ENCODE measurements at places on chromosomes 3 and 15.

DNA sequence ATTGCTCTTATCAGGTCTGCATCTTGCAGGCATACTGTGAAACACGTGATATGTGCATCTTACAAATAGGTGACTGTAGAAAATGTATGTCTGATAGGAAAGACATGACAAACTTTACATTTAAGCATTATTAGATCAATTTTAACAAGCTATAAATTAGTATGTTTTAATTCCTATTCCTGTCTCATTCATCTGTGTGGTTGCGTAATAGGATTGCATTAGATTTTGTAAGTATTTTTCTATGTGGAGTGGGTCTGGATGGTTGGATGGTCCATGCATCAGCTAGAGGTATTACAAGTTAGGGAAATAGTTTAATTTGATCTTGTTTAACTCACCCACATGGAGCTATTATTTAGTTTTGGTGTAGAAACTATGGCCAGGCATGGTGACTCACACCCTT lies 18.8 kb downstream of the ASTE1 start:
- DNase-seq = no peak

DNA sequence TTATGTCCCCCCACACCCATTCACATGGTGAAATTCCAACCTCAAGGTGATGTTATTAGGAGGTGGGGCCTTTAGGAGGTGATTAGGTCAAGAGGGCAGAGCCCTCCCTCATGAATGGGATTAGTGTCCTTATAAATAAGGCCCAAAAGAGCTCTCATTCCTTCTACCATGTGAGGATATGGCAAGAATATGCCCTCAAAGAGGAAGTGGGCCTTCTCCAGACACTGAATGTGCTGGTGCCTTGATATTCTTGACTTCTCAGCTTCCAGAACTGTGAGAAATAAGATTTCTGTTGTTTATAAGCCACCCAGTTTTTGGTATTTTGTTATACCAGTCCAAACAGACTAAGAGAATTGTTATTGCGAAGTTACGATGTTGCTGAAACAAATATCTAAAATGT lies 94.4 kb downstream of the ANKRD28 start:
- no peak for DNase-seq

DNA sequence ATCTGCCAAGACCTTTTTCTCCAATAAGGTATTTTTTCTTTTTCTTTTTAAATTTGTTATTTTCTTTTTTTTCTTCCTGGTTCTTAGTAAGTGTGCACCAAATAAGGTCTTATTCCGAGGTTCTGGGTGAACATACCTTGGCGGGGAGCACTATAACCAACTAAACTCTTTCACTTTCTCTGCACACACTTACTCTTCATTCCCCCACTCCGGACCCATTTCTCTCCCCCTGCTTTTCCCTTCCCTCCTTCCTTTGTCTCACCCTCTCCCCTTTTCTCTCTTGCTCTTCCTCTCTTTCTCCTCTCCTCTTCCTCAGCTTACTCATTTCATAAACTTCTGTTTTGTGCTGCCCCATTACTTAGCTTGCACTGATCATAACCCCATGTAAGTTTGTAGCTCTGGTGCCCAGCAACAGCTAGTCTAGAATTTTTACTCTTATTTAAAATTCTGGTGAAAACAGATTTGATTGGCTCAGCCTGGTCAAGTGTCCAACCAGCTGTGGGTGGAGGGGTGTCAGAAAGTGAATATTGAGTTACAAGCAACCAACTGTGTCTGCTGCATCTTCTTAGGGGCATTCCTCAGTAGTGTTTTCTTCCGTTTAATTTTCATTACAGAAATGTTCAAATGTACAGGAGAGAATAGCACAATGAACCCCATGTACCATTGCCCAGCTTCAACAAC lies 297.5 kb downstream of the SHQ1 start:
- no peak for DNase-seq

DNA sequence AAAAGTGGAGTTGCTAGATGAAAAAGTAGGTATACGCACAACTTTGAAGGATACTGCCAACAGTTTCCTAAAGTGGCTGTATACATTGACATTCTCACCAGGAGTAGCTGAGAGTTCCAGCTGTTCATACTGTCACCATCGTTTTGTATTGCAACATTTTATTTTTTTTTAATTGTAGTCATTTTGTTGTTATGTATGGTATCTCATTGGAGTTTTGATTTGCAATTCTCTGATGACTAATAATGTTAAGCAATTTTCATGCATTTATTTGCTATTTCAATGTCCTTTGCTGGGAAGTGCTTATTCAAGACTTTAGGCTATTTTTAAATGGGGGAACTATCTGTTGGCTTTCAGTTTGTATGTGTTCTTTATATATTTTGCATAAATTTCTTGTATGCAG lies 185.1 kb upstream of the TGFBR2 start:
- no peak for DNase-seq

- no peak for DNase-seq
Measured at GRCh38 chr15:76147906-76148570, 88.3 kb downstream of the TMEM266 start.

DNA sequence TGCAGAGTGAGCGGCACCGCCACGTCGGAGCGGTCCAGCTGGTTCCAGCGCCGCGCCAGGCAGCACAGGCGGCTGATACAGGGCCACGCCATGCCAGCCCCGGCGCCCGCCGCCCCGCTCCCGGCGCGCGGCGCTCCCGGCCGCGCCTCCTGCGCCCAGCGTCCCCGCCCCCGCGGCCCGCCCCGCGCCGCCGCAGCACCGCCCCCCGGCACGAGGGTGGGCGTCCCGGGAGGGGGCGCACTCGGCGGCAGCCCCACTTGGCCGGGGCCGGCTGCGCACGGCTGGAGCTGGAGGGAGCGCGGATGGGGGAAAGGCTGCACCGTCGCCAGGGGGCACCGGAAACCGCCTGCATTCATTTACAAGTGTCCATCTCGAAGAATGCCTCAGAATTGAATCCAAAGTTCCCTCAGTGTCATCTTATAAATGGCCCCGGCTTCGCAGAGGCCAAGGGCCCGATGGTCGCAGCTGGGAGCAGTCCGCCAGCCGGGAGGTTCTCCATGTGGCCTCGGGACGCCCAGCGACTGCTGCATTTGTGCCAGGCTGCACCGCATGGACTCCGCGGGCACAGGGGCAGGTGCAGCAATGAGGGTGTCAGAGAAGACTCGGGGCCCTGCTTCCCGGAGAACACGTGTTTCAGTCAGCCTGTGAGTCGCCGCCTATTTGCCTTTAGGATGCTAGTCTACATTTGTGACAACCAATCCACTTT lies at the start of gene MAP6D1:
Gene MAP6D1, minus strand, starts transcription at position 122 of the 706 bp plus-strand sequence. Its CDS starts 30 bp downstream, at position 92.
- DNase-seq = peak; percentile 46

GRCh38 chr3:61913701-61914100 lies 352.3 kb downstream of the PTPRG start:
- no peak for DNase-seq

All from NCI-H510A (cell line).